ENCODE measurements at places on chromosomes 5 and 9. TPM values are rescaled to one million over a fixed set of nuclear protein-coding genes. Genes with fewer than 3 reads are reported as not detected.

DNA sequence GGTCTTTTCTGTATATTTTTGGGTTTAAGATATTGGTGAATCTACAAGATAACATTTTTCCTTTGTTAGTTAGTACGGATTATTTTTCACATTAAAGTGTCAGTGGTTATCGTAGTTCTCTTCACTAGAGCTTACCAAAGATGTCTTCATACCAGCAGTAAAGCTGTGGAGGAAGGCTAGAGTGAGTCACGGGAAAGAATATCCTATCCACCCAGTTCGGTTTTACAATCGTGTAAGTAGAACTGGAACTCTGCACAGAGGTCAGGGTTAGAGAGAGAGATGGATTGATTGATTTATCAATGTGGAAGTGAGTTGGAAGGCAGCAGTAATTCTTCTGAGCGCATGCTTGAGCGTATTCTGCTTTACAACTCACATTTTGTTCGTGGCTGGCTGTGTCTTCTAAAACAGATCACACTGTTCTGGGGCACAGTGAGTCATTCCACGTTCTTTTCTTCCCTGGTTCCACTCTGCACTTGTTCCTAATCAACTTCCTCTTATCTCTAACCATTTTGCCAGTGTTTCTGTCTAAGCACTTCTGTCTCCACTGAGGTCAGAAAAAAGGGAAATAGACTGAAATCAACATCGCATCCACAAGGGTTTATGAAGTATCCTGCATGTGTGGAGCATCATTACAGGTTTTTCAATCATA lies 86.5 kb upstream of the ARRDC3 start:
- DNase-seq: no peak

- DNase-seq: no peak
These were observed 8.5 kb upstream of the INIP start for GRCh38 chr9:112726428-112726827.

DNA sequence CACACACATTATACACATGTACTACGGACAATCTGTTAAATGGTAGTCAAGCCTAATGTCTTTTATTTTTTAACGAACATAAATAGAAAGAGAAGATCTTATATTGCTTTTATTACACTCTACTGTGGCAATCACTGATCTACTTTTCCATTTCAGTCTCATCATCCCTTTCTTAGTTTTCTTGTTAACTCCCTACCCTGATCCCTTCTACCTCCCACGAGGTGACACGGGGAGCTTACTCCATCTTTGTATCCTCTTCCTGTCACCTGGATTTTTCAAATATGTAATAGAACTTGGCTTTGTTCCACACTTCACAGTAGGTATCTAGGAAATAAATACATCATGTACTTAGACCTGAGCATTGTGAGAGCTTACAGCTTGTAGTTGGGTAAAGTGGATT lies 211.0 kb downstream of the PIK3R1 start:
- DNase-seq: no peak

Gene PDZD2
- total RNA-seq: 1.8 TPM

Gene ACOT12
- not detected for total RNA-seq

Gene TXNDC8
- total RNA-seq: not detected

Gene PCDHA13
- not detected for total RNA-seq

Gene FAM169A
- total RNA-seq: 11.1 TPM

GRCh38 chr5:53877243-53877642 lies 316.8 kb downstream of the NDUFS4 start:
- no peak for DNase-seq

DNA sequence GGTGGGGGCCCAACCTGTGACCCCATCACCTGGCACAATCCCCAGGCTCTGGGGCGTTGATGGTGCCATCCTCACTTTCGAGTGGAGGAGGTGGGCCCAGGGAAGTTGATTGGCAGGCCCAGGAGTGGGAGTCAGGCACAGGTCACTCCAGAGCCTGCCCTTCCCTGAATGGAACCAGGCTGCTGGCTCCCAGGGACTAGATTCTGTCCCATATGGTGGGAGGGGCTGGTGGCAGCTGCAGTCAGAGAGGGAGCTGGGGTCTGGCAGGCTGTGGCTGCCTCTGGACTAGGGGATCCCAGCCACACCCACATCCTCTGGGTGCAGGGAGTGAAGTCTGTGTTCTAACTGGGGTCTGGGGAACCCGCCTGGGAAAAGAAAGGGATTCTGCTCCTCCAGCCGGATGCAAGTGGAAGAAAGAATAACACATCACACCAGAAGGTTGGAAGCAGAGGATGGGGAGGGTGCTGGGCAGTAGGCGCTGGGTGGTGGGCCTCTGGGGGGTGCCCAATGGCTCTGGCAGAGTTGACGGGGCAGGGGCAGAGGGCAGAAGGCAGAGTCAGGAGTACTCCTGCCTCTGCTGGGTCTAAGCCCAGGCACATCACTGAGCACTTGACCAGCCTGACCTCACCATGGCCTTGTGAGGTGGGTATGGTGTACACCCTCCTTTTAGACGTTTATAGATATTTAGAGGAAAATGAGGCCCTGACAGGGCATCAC lies 25.8 kb downstream of the CEL start:
- no peak for DNase-seq

GRCh38 chr9:22005702-22006606 lies 3.2 kb downstream of the CDKN2B start:
- DNase-seq: no peak

- DNase-seq: no peak
These were observed 86.3 kb downstream of the TLE1 start for GRCh38 chr9:81602887-81603680.

Gene FBN2
- 7.6 TPM for total RNA-seq

Gene RANBP17
- total RNA-seq: 15.0 TPM

DNA sequence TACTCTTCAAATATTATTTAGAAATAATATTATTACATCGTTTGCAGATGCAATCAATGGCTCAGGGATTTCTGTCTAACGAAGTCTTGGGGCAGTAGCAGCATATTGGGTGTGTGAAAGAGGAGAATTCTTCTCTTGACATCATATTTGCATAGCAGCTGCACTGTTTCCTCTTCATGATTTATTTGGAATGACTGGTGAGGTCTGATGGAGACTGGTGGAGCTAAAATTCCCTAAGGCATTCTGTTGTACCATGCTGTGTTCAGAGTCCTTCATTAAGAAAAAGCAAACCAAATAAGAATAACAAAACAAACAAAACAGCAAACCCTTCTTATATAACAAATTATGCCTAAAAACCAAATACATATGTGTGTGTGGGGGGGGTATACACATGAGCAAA lies 177.6 kb downstream of the DIRAS2 start:
- no peak for DNase-seq

DNA sequence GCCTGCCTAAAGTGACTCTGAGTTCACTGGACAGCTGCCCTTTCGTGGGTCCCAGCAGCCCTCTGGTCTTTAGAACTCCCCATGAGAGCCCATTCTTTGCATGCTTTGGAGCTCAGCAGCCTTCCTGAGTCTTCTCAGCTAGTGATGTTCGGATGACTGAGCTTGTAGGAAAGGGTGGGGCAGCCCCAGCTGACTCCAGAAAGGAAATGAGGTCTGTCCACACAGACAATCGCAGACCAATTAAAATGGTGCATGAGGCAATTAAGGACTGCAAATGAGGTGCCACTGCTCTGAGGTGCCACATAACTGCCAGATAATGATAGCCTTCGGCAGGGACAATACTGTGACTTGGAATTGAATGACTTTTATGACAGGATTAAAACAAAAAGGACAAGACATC lies 25.4 kb upstream of the TOMM5 start:
- DNase-seq: no peak

- no peak for DNase-seq
These were observed 59.2 kb downstream of the TSSK1B start for GRCh38 chr5:113375480-113376060.

Gene F2RL1
- total RNA-seq: 91.6 TPM

GRCh38 chr5:173453167-173453566 lies 125.0 kb upstream of the STC2 start:
- no peak for DNase-seq

Gene GARIN3
- total RNA-seq: not detected
